ENCODE measurements at places on chromosomes 6 and 20.

DNA sequence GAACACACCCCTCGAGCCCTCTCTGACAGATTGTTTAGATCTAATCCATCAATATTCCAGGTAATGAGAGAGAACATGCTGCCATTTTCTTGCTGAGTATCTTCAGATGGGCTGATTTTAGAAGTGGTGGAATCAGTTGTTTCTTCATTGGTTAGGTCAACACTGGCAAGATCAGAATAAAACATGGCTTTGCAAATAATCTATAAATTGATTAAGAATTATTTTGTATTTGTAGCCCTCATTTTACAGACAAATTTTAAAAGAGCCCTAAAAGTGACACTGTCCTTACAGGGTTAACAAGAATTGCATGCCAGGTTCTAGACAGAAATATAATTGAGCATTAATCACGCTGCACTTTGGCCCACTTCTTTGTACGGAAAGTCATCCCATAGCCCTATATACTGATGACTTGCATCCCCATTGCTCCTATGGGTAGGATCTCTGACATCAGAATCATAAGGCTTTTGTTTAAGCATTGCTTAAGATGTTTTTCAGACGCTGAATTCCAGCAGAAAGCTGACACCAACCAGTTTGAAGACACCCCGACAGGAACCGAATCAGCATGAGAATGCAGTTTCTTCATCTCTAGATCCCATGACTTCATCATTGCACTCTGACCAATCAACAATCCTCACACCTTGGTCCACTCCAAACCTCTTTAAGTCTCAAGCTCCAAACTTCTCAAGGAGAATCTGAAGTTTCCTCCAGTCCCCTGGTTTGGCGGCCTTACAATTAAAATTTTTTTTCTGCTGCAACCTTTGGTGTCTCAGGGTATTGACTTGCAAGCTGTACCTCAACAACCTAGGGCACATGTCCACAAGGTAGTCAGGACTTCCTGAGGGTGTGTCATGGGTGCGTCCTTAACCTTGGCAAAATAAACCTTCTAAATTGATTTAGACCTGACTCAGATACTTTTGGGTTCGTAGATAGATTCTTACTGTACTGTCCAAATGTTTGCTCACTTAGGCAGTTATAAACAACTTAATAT lies 7.8 kb downstream of the TDP2 start:
- DNase-seq, result no peak

- DNase-seq, result no peak
Measured at GRCh38 chr6:79599725-79600259, 31.3 kb upstream of the SH3BGRL2 start.

DNA sequence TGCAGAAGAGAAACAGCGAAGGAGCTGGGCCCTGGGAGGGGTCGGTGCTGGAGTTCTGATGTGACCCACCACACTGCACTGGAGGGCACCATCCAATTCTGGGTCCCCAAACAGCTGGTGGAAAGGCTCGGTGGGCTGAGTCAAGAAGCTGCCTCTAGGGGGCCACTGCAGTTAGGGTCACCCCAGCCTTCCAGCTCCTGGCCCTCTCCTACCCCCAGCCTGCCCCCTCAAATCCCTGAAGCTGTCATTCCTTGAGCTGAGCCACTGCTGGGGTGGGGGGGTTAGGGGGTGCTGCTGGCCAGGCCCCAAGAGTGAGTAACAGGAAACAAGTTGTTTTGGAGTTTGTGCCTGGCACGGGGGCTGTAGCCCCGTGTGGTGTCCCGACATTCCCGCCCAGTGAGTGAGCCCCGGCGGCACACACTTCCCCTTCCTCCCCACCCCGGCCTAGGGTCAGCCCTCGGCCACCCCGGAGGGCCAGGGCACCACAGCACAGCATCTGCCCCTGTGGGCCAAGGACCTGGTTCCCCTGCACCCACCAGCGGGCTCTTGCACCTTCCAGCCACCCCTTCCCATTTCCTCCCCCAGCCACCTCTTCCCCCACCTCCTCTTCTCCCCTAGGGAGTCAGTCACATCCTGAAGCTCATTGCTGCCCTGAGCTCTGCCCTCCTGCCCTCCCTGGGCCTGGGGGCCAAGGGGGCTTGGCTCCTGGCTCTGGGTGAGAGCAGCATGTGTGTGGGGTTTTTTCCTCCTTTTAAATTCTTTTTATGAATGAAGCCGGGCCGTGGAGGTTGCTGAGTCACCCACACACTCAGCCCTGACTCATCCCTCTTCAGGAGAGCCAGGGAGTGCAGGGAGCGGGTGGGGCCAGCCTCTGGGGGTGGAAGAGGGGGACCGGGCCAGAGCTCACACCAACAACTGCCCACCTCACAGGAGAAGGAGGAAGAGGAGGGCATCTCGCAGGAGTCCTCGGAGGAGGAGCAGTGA lies 4.6 kb downstream of the SMIM29 start:
- peak; percentile 57 for DNase-seq

DNA sequence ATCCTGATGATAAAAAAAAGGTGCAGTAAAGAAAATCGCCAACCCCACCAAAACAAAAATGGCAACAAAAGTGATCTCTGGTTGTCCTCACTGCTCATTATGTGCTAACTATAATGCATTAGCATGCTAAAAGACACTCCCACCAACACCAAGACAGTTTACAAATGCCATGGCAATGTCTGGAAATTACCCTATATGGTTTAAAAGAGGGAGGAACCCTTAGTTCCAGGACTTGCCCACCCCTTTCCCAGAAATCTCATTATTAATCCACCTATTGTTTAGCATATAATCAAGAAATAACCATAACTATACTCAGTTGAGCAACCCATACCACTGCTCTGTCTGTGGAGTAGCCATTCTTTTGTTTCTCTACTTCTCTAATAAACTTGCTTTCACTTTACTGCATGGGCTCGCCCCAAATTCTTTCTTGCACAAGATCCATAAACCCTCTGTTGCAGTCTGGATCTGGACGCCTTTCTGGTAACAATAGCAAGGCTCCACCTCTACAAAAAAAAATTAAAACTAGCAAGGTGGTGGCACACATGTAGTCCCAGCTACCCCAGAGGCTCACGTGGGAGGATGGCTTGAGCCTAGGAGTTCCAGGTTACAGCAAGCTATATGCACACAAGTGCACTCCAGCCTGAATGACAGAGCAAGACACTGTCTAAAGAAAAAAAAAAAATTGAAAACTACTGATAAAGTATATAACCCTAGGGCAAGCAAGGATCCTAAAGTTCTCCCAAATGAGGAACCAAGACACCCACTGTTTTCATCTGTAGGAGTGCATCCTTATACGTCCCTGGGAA lies 278.8 kb upstream of the JARID2 start:
- no peak for DNase-seq

DNA sequence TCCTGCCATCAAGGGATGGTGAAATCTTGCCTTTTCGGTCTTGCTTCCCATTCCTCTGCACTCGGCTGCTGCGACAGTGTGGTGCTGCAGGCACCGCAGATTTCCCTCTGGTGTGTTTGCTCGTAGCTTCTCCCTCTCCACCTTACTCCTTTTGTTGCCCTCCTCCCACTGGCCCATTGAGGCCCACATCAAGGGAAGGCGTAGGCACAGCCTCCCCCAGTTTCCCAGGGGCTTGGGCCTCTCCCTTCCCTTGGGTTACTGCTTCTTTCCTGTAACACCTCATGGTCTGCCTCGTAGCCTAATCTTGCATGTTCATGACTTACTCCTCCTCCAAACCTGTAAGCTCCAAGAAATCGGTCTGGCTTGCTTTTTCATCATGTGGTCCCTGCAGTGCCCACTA lies 9.9 kb downstream of the E2F3 start:
- DNase-seq, result no peak

GRCh38 chr6:99344289-99344688 lies 5.2 kb downstream of the FAXC start:
- DNase-seq, result no peak

GRCh38 chr6:123810214-123810613 lies 6.5 kb downstream of the NKAIN2 start:
- DNase-seq, result no peak

GRCh38 chr20:59207235-59207634 lies 43.6 kb downstream of the ZNF831 start:
- no peak for DNase-seq

GRCh38 chr20:10558635-10559187 lies 115.1 kb downstream of the JAG1 start:
- no peak for DNase-seq

DNA sequence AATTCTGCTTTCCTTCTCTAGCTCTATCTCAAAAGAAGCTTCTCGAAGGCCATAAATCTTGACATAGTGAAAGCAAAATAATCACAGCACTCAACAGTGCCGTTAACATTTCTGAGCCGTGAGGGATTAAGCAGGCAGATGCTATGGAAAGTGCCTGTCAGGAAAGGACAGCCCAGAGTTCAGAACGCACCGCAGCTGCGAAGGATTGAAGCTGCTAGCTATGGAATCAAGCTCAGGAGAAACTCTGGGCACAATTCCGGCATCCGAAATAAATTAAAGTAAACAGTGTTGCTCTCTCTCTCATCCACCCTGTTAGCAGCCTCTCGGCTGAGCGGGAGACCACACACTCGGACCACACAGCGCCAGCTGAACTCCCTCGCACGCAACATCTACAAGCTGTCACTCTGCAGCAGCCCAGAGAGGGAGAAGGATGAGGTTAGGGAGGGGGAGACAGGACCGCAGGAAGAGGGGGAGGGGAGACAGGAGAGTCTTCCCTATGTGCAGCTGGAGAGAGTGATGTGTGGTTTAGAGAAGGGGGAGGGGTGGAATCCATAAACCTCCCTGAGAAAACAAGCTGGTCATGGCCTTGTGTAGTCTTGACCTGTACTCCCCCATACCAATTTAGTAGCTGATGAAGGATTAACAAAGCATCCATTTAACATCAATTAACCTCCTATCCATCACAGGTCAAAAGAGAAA lies 9.0 kb downstream of the EXOC2 start:
- no peak for DNase-seq

DNA sequence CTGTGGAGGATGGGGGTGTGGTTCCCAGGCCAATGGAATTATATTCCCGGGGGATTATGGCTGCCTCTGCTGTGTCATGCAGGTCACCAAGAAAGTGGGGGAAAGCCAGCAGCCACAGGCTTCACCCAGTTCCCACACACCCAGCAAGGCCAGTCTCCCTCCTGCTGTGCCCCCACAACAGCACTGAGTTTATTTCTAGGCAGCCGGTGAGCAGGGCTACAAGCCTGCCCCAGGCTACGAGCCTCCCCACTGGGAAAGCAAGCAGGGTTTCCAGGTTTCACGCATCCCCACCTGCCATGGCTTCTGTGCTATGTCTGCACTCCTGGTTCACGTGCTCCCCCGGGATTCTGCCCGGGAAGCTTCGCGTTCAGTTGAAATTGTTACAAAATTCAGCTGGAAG lies 72.6 kb downstream of the ERMARD start:
- no peak for DNase-seq

DNA sequence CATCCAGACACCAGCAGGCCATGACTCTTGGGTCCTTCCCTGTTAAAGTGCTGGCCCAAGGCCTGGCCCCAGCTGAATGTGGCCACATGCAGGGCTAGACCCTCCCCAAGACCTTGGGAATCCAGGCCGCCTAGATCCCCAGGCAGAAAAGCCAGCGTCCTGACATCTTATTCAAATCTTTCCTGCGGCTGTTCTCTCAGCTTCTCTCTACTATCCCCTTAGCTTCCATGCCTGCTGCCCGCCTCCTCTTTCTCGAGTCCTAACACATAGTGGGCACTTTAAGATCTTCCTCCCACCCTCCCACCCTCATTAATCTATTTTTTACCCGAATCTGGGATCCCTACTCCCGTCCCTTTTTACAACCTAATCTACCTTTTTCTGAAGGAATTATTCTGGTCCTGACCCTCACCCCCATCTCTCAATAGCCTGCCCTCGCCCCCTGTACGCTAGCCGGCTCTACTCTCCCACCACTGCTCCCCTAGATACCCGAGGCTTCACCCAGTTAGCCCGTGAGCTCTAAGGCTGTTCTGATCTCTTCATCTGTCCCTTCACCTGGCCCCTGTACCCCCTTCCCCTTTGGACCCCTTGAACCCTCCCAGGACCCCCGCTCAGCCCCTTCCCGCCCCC lies at the start of gene CCHCR1:
Gene CCHCR1 (minus strand): TSS at position 290 of the 627 bp plus-strand sequence. CDS start 202 bp downstream, at position 88.
- DNase-seq, result no peak
